Cardiac atrium fibroblast (primary cell): ENCODE measurements at places on chromosomes 12 and 14. TPM values are rescaled to one million over a fixed set of nuclear protein-coding genes. Genes with fewer than 3 reads are reported as not detected.

Gene LPAR5
- not detected in 2 replicates for total RNA-seq

Gene ACSM4
- total RNA-seq, result not detected in 2 replicates

Gene SSTR1
- total RNA-seq, result 3.6 and 4.5 TPM in 2 replicates

Gene ANKRD13A
- 67.2 and 80.8 TPM in 2 replicates for total RNA-seq

Gene AP5M1
- total RNA-seq, result 17.1 and 23.8 TPM in 2 replicates

Gene SLC5A8
- not detected in 2 replicates for total RNA-seq

Gene A2M
- 18.8 and 30.1 TPM in 2 replicates for total RNA-seq

Gene PTHLH
- total RNA-seq, result not detected in 2 replicates

Gene RNASE7
- not detected in 2 replicates for total RNA-seq

Gene IFNG-AS1
- not detected in 2 replicates for total RNA-seq

Gene TCHP
- 5.8 and 8.3 TPM in 2 replicates for total RNA-seq

Gene HOXC10
- total RNA-seq, result not detected in 2 replicates

Gene PPP2R5E
- 18.2 and 21.4 TPM in 2 replicates for total RNA-seq

Gene PRH2
- total RNA-seq, result not detected in 2 replicates

Gene OR6C76
- total RNA-seq, result not detected in 2 replicates

Gene DIO2
- 4.0 and 12.5 TPM in 2 replicates for total RNA-seq

Gene ADAM20
- total RNA-seq, result under 0.01 TPM in 1 of 2 replicates, not detected in the other

Gene NPFF
- total RNA-seq, result not detected in 2 replicates

Gene SLC6A13
- total RNA-seq, result not detected in 2 replicates

Gene EXOC3L4
- 1.6 TPM in 1 of 2 replicates, not detected in the other for total RNA-seq

Gene NCOR2
- total RNA-seq, result 47.8 and 70.8 TPM in 2 replicates

Gene OLR1
- not detected in 2 replicates for total RNA-seq

Gene KERA
- not detected in 2 replicates for total RNA-seq

Gene TTC9
- total RNA-seq, result 0.16 TPM in 1 of 2 replicates, not detected in the other

Gene OVCH1
- 0.32 and 2.3 TPM in 2 replicates for total RNA-seq

Gene PCED1B
- total RNA-seq, result 0.54 and 1.8 TPM in 2 replicates

Gene INHBC
- total RNA-seq, result not detected in 2 replicates

Gene BDKRB1
- total RNA-seq, result 1.8 TPM in 1 of 2 replicates, not detected in the other

Gene EID3
- total RNA-seq, result 2.6 and 4.2 TPM in 2 replicates

Gene APOF
- total RNA-seq, result not detected in 2 replicates

Gene ZNF605
- total RNA-seq, result 4.5 and 5.0 TPM in 2 replicates

Gene CCDC184
- 0.16 and 1.8 TPM in 2 replicates for total RNA-seq

Gene ISCU
- 67.9 and 71.3 TPM in 2 replicates for total RNA-seq

Gene IL31
- total RNA-seq, result not detected in 2 replicates

Gene PTCSC3
- not detected in 2 replicates for total RNA-seq

Gene PPP4R4
- total RNA-seq, result not detected in 2 replicates

Gene LTB4R2
- total RNA-seq, result 1.4 and 2.1 TPM in 2 replicates

Gene USP44
- total RNA-seq, result not detected in 2 replicates

Gene XRCC3
- total RNA-seq, result 6.0 and 11.0 TPM in 2 replicates

Gene RASSF9
- total RNA-seq, result 0.90 and 1.6 TPM in 2 replicates

Gene KIF26A
- total RNA-seq, result 0.32 and 0.36 TPM in 2 replicates

Gene ACAD10
- total RNA-seq, result 12.0 and 22.9 TPM in 2 replicates

Gene ERP27
- not detected in 2 replicates for total RNA-seq

Gene SPTB
- total RNA-seq, result not detected in 2 replicates

Gene STYK1
- not detected in 2 replicates for total RNA-seq

Gene DACT1
- 4.5 and 12.8 TPM in 2 replicates for total RNA-seq

Gene KRT77
- not detected in 2 replicates for total RNA-seq

Gene PXMP2
- total RNA-seq, result 46.8 and 48.4 TPM in 2 replicates

Gene FOXG1
- not detected in 2 replicates for total RNA-seq

Gene TEX52
- not detected in 2 replicates for total RNA-seq

Gene RHEBL1
- total RNA-seq, result not detected in 2 replicates

Gene BCL2L14
- total RNA-seq, result not detected in 2 replicates

Gene CCDC177
- total RNA-seq, result 0.16 and 0.54 TPM in 2 replicates

Gene TSPAN9
- 27.1 TPM in 2 replicates for total RNA-seq

Gene SPRYD3
- total RNA-seq, result 24.3 and 27.1 TPM in 2 replicates

Gene CLEC4D
- not detected in 2 replicates for total RNA-seq

Gene C3AR1
- not detected in 2 replicates for total RNA-seq

Gene ADGRD1
- total RNA-seq, result 5.1 and 14.7 TPM in 2 replicates
